ENCODE measurements at places on chromosomes 12 and 14.
A peak's percentile ranks its signal among the peaks of the same experiment; 100 is the strongest.

DNA sequence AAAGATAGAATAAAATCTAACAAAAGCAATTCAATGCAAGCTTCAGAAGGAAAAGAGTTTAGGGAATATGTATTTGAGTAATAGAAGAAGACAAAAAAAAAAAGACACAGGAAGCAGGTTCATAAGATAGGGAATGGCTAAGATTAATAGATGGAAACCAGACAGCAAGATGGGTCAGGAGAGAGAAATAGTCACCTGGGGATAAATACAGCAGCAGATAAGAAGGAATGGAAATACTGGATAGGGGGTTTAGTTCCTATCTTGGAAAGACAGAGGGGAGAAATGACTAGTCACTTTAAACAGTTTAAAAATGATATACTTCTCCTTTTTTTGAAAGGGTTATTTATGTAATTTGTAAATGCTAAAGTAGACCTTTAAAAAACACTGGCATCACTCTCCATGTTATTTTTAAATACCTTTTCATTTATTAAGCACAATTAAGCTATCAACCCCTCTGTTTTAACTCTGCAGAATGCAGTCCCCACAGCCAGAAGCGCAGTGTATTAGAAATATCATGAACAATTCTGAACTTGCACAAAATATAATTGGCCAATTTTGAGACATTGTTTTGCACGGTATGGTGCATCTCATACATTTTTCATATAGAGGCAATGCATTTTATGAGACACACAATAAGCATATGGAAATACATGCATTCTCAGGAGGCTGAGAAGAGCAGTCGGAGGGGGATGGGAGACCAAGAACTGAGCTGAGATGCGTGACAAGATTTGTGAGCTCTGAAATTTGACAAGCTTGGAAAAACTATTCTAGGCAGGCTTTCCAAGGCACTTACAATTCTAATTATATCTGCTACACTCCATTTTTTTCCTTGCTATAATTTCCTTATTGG lies 303.4 kb upstream of the PRICKLE1 start:
- no peak for DNase-seq

GRCh38 chr14:68137704-68138619 lies 318.4 kb downstream of the RAD51B start:
- peak; percentile 95 for DNase-seq

- peak; percentile 47 for DNase-seq
Measured at GRCh38 chr12:118292836-118293235, 79.9 kb downstream of the TAOK3 start.

- no peak for DNase-seq
Measured at GRCh38 chr12:29640589-29641345, 143.0 kb downstream of the TMTC1 start.

DNA sequence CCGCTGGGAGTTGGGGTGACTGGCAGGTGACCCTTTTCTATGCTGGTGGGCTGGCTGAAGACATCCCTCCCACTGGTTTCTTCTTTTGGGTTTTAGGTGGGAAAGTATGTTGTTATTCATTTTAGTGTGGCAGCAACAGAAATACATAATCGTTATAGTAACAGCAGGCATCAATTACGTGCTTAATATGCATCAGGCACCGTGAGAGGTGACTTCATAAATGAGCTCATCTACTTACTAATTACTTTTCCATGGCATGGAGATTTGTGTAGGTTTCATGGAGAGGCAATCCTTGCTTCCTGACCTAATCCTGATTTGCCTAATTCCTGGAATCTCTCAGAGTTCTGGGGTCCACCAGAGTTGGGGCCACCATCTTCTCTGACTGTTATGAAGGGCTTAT lies 13.4 kb upstream of the CELA1 start:
- DNase-seq: no peak

- peak; percentile 64 for DNase-seq
Measured at GRCh38 chr12:2169940-2170339, 117.2 kb downstream of the CACNA1C start.

GRCh38 chr12:39440101-39440500 lies 2.8 kb downstream of the KIF21A start:
- DNase-seq: no peak

DNA sequence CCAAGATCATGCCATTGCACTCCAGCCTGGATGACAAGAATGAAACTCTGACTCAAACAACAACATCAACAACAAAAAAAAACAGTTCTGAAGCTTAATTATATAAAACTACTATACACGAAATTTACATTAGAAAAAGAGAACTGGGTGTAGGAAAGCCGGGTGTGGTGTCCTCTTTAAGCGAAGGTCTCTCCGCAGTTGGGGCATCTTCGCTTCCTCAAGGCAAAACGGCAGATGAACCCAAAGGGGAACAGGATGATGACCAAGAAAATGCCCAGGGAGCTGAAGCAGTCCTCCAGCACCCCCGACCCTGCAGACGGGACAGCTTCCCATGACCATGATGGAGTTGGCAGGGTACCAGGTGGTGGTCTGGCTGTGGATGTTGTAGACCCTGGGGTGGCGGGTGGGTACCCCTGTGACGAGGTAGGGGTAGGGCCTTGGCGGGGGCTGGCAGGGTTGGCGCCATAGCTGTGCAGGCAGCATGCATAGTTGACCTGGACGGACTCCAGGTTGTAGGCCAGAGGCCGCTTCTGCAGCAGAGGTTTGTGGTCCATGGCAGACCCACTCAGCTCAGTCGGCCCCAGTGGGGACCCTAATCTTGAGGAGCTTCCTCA lies 18.2 kb upstream of the BCAT1 start:
- DNase-seq: no peak

DNA sequence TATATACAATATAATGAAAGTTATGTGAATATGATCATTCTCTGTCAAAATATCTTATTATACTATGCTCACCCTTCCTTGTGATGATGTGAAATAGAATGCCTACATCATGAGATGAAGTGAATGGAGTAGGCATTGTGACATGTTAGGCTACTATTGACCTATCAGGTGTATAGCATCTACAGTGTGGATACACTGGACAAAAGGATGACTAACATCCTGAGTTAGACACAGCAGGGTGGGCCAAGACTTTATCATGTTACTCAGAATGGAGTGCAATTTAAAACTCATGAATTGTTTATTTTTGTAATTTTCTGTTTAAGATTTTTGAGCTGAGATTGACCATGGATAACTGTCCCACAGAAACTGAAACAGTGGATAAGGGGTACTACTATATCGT lies 53.4 kb upstream of the NAV3 start:
- no peak for DNase-seq

DNA sequence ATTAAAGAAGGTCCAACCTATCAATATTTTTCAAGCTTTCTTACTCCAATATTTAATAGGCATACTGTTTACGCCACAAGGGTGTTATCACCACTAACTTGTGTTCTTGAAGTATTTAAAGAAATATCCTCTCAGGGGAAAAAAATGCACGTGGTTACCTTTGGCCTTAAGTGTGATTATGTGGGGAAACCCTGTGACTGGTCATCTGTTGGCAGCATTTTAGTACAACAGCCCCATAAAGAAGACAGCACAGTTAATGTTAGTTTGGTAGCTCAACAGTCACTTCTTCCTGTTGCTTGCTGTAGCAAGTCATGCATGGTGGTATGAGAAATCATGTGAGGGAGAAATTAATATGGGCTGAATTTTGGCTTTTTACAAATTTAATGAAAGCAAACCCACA lies 1021.5 kb upstream of the TMEM132C start:
- DNase-seq: peak; percentile 61

DNA sequence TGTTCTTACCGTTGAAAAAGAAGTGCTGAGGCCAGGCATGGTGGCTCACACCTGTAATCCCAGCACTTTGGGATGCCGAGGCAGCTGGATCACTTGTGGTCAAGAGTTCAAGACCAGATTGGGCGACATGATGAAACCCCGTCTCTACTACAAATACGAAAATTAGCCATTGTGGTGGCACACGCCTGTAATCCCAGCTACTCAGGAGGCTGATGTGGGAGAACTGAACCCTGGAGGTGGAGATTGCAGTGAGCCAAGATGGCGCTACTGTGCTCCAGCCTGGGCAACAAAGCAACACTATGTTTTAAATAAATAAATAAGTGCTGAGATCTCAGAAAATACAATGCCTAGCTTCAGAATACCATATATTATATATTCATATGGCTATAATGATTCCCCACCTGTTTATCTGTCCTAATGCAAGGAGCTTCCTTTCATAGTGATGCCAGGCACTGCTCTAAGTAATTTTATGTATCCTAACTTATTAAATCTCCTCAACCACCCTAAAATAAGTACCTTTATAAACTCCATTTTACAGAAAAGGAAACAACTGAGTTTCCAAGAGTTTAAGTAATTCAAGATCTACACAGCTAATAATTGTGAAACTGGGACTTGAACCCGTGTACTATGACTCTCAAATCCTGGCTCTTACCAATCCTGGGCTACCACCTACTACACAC lies 7.3 kb downstream of the PHLDA1 start:
- no peak for DNase-seq

GRCh38 chr12:32400114-32400672 lies 835 bp downstream of the FGD4 start:
- no peak for DNase-seq

GRCh38 chr14:54026671-54027070 lies 70.0 kb upstream of the BMP4 start:
- DNase-seq: no peak

DNA sequence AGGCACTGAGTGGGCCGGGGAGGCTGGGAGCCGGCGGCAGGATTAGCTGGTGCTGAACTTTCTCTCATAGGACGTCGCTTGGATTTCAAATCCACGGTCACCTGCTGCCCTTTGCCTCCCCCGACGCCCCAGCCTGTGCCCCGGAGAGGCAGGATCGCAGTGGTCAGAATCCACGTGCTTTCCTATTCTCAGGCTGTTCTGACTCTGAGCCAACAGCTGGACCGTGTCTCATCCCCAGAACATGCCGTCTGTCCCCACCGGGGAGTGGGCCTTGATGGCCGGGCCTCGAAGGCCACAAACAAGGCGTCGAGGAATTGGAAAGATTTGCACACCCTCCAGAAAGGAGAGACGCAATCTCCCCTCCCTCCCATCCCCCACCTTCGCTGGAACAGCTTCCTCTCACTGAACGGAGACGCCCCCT lies 18.5 kb upstream of the MLXIP start:
- no peak for DNase-seq

- DNase-seq: no peak
Measured at GRCh38 chr12:118841588-118841987, 139.8 kb upstream of the SRRM4 start.

GRCh38 chr12:53344824-53345485 lies 8.8 kb upstream of the SP7 start:
- peak; percentile 72 for DNase-seq

DNA sequence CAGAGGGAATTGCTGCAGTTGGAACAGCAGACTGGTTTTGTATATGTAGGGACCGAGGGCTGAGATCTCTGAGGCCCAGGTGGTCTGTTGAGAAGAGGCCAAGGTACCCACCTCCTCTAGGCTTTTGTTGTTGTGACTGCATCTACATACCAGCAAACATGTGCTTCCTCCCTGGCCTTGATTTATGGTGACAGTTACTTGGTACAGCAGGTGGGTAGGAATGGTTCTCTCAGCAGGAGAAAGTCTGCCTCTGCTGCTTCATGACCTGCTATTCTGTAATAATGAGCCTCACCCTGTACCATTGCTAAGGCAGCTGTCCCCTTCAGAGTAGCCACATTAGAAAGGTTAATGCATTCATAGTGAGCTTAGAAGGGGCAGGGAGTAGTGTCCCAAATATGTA lies 196.7 kb upstream of the PELI2 start:
- DNase-seq: no peak

DNA sequence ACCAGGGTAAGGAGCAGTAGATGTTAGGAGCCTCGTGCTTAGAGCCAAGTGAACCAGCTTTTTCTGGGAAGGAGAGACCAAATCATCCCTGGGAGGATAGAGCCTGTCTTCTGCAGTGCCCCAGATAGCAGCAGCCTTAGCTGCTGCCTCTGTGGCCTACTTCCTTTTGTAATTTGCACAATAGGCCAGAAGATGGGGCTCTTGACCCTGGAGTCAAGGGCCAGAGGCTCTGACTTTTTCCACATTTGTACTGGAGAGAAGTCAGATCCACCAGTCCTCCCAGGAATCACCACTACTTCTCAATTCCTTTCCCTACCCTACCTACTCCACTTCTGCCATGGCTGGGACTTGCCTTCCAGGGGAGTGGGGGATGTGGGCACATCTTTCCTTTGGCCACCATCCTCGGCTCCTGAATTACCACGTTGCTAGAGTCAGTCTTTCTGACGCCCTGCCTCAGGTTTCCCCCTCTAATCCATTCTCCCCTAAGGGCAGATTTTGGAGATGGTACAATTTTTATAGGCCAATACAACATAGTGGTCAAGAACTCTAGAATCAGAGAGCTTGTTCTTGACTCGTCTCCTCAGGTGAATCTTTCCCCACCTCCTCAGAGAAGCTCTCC lies 3.3 kb upstream of the SLC4A8 start:
- peak; percentile 73 for DNase-seq

GRCh38 chr12:10067942-10068341 lies 30.8 kb downstream of the CLEC1A start:
- no peak for DNase-seq

DNA sequence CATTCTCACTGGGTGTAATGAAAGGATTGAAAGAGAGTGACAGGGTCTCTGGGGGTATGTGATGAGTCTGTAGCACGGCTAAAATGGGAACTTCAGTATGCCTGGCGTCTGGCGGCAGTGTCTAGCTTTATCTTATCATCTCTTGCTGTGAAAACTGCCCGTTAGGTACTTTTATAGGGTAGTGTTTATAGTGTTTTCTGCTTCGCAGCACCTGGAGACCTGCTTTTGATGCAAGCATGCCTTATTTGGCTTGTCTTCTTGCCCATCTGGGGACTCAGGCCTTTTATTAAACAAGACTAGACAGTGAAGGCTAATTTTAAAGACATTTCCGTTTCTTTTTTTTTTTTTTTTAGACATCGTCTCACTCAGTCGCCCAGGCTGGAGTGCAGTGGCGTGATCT lies 36.3 kb upstream of the ALDH2 start:
- no peak for DNase-seq

- DNase-seq: peak; percentile 52
Measured at GRCh38 chr14:32720927-32721326, 217.8 kb upstream of the NPAS3 start.

DNA sequence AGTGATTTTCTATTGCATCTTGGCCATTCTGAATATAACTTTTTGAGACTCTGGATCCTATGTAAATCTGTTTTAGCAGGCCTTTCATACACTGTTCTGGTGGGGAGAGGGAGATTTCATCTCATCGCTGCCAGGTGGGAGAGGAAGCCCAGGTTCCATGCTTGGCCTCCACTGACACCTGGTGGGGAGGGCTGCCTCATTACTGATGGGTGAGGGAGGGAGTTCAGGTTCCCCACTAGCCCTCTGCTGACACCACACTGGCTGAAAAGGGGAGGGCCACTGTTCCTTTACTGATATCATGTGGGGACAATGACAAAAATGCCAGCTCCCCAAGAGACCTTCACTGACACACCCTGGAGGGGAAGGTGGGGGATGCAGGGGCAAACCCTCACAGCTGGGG lies 2.4 kb upstream of the GALNT8 start:
- DNase-seq: no peak

GRCh38 chr14:66311990-66312389 lies 174.2 kb upstream of the CCDC196 start:
- DNase-seq: no peak

DNA sequence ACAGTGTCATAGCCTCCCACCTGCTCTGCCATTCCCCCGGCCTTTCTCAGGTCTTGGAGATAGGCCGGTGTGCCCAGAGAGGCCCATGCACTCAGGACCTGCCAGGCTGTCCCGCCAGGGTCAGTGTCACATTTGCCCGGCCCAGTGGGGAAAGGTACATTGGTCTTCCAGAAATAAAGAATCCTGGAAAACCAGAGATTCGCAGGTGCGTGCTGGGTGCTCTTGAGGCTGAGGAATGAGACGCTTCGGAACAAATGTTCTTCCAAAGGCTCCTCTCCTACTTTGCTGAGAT lies 205.8 kb upstream of the RTL1 start:
- DNase-seq: no peak

- DNase-seq: peak; percentile 98
Measured at GRCh38 chr14:54730156-54730961, 163.4 kb downstream of the SAMD4A start.
